ENCODE measurements at places on chromosomes 2 and 18.

GRCh38 chr2:131673400-131674173 is 145.9 kb downstream of the CCDC74A start:
- DNase-seq = peak; percentile 84

DNA sequence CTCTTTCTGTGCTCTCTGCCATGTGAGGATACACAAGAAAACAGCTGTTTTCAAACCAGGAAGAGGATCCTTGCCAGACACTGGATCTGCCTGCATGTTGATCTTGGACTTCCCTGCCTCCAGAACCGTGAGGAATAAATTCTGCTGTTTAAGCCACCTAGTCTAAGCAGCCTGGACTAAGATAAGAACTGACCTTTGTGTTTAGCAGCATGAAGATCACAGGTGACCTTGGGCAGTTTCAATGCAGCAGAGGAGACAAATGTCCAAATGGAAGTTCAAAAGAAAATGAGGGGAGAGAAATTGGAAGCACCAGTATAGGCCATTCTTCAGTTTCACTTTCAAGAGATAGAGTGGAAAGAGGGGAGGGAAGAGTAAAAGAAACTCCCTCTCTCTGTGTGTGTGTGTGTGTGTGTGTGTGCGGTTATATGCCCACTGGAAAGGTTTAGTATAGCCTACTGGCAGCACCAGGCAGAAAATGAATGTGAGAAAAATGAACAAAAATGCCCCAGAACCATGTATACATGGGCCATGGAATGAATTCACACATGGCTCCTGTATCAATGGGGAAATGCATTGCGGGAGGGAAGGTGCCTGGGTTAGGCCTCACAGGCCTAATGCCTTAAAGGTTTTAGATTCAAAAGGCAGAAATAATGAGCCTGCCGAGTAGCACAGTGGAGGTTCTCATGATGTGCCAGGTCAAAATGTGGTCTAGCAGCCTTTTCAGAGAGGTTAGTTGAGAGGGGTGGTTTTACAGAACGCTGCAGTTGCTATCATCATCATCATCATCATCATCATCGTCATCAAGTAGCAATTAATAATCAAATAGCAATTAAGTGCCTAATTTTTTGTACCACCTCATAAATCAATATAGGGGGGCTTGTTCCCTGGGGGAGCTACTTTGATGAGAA is 1.1 kb upstream of the CERS6 start:
- no peak for DNase-seq

DNA sequence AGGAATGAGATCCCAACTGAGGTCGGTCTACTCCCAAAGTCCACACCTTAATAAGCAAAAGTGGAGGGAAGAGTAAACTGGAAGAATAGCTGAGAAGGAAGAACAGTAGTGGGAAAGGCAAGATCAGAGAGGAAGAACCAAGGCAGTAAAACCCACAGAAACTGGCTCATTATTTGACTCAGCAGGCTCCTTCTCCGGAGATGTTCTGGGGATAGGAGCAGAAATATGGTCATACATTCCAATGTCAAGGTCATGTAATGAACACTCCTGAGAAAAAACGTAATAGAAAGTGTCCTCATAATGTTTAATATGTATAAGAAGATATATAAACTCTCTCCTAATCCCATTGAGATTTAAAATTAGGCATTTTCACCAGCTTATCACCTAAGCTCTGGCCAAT is 39.5 kb downstream of the STK39 start:
- no peak for DNase-seq

GRCh38 chr2:222753251-222753824 is 81.9 kb downstream of the MOGAT1 start:
- no peak for DNase-seq

GRCh38 chr2:143458258-143459190 is 329.3 kb downstream of the ARHGAP15 start:
- DNase-seq = no peak

GRCh38 chr2:237413777-237414661 is at the start of gene COL6A3:
COL6A3 (minus strand) TSS chr2:237414164; CDS start chr2:237396817, 17,347 bp downstream.
- no peak for DNase-seq

GRCh38 chr18:58234359-58234741 is 190.3 kb downstream of the NEDD4L start:
- no peak for DNase-seq

- peak; percentile 80 for DNase-seq
Observed at GRCh38 chr2:112881217-112881985, 29.6 kb upstream of the IL37 start.

DNA sequence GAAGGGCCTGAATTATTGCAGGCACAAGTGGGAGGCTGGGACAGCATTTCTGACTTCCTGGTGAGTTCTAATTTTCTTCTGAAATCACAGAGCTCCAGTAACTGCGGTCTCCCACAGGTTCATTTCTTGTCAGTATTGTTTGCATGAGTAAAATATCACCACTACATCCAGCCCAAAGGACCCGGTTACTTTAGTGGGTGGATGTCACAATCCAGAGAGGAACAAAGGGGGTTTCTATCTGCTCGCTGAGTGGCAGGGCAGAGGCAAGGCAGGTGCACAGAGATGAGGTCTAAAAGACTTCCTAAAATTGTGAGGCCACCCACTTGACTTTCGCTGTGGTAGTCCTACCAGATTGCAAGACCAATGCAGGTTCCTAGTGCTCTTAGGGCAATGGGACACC is 800.4 kb upstream of the ID2 start:
- no peak for DNase-seq

DNA sequence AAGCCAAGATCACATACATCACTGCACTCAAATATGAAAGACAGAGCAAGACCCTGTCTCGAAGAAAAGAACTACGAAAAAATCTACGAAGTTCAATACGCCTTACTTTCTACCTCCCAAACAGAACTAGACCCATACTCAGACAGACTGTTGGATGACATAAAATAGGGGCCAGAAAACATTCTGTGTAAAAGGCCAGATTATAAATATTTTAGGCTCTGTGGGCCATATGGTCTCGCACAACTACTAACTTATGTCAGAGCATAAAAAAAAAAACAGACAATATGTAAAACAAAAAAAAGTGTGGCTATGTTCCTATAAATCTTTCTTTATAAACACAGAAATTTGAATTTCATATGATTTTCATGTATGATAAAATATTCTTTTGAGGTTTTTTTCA is 40.8 kb downstream of the NBAS start:
- no peak for DNase-seq

GRCh38 chr18:79573921-79574491 is 105.6 kb upstream of the CTDP1 start:
- no peak for DNase-seq

DNA sequence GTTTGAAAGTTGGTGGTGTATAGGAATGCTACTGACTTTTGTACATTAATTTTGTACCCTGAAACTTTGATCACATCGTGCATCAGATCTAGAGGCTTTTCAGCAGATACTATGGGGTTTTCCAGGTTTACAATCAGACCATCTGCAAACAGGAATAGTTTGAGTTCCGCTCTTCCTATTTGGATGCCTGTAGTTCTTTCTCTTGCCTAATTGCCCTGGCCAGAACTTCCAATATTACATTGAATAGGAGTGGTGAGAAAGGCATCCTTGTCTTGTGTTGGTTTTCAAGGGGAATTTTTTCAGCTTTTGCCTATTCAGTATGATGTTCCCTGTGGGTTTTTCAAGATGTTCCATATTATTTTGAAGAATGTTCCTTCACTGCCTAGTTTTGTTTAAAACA is 633.5 kb downstream of the KCNJ3 start:
- DNase-seq = no peak

DNA sequence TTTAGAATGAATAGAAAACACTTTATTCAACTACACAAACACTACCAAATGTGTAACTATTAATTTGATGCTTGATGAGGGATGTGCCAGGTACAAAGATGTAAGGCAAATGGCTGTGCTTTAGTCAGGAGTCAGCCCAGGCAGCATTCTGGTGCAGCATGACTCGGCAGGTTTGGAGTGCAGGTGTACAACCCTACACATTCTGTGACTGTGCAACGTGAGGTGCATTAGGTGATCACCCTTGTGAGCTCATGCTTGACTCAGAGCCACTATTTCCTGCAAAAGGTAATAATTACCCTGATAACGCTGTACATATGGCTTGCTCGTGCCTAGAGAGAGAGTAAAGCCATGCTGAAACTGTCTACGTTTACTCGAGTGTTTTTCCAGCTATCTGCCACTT is 288.7 kb upstream of the DSEL start:
- no peak for DNase-seq

DNA sequence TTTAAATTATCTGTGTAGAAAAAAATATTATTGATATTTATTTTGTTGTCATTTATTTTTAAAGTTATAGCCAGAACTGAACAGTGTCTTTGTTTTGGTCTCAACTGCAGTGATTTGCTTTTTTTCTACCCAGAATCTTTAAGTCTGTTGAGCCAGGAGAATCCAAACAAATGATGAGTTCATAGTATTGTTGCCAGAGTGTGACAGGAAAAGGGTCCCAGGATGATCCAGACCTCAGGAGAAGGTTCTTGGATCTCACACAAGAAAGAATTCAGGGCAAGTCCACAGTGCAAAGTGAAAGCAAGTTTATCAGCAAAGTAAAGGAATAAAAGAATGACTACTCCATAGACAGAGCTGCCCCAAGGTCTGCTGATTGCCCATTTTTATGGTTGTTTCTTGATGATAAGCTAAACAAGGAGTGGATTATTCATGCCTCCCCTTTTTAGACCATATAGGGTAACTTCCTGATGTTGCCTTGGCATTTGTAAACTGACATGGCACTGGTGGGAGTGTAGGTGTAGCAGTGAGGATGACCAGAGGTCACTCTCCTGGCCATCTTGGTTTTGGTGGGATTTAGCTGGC is 127.1 kb downstream of the AGPS start:
- DNase-seq = no peak

GRCh38 chr2:118764855-118765254 is 82.6 kb downstream of the EN1 start:
- no peak for DNase-seq

- DNase-seq = no peak
Observed at GRCh38 chr18:58526425-58527284, 102.2 kb downstream of the ALPK2 start.

DNA sequence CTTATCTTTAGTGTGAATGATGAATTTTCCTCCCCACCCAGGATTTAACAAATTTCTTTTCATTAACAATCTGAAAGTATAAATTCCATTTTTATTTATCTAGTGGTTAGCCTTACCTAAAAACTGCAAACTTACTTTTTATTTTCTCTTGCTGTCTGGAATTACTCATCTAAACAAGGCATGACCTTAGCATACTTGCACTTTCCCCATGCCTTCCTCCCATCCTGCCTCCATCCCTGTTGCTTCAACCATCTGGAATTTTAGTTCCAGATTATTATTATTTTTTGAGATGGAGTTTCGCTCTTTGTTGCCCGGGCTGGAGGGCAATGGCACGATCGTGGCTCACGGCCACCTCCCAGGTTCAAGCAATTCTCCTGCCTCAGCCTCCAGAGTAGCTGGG is 35.6 kb downstream of the GDF7 start:
- DNase-seq = no peak

- DNase-seq = no peak
Observed at GRCh38 chr2:60058781-60059180, 494.7 kb downstream of the BCL11A start.

DNA sequence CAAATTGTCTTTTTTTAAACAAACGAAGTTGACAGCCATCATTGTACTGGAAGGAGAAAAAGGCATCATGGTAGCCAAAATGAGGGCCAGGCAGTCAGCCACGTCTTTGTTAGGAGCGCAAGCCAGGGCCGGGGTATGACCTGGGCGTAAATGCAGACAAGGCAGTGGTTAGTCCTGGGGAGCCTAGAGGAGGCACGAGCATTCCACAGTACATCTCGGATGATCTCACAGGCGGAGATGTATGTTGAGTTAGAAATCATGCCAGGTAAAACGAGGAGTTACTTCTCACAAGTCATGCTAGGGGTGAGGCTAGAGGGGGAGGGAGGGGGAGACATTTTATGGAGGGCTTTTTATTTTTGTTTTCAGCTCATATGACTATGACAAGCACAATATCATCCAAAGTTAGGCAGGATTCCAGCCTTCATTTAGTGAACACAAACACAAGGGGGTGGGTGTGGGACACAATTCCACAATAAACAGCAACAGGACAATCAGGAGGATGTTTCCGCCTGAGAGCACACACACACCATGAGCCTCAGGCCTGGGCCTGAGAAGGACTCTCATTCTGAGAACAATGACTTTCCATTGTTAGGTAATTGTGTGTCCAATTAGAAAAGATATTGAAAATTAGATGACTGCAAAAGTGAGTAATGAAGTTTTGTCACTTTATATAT is 64.4 kb upstream of the PGAP1 start:
- peak; percentile 21 for DNase-seq

DNA sequence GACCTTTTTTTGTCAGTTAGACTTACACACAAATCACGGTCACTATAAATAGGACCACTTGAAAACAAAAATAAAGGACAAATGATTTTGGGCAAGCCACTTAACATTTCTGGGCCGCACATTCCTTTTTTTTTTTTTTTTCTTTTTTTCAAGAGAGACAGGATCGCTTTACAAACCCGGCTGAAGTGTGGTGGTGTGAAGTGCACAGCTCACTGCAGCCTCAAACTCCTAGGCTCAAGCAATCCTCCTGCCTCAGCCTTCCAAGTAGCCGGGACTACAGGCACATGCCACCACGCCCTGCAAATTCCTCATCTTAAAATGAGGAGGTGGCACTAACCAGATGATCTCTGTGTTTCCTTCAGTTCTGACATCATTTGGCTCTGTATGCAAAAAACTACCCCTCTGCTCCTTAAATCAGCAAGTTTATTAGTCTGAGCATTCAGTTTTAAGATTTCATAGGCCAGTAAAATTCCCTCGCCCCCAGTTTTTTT is 28.3 kb upstream of the MRO start:
- DNase-seq = no peak

DNA sequence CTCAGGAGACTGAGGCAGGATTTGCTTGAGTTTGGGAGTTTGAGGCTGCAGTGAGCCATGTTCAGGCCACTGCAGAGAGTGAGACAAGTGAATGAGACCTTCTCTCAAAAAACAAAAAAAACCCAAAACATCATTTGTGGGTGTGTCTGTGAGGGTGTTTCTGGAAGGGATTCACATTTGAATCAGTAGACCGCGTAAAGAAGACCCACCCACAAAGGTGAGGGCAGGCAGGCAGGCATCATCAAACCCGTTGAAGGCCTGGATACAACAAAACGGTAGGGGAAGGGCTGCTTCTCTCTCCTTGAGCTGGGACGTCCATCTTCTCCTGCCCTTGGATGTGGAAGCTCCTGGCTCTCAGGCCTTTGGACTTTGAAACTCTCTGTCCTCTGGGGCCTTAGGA is 25.4 kb downstream of the CDKL4 start:
- DNase-seq = no peak

DNA sequence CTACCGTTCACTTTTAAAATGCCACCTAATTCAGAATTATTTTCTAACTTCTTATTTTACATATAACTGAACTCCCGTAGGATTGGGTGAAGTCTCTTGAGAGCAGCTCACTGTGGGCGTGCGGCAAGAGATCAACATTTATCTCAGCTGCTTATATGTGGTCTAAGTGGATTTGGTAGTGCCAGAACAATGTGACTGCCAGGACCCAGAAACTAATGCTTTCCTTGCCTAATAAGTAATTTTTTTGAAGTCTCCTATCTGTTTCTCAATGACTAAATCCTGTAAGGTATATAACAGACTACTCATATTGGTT is 11.2 kb upstream of the NFE2L2 start:
- no peak for DNase-seq

All from Ammon's horn (tissue), 1 donor.